ENCODE measurements at places on chromosomes 4 and X.
A peak's percentile ranks its signal among the peaks of the same experiment; 100 is the strongest.

- DNase-seq = no peak
These were observed at the start of gene PABPC5 for GRCh38 chrX:91434351-91435168. PABPC5 (plus strand) TSS chrX:91434839; CDS start chrX:91435578, 739 bp downstream.

- no peak for DNase-seq
These were observed 24.2 kb downstream of the CBLL2 start for GRCh38 chrX:22296871-22297270.

DNA sequence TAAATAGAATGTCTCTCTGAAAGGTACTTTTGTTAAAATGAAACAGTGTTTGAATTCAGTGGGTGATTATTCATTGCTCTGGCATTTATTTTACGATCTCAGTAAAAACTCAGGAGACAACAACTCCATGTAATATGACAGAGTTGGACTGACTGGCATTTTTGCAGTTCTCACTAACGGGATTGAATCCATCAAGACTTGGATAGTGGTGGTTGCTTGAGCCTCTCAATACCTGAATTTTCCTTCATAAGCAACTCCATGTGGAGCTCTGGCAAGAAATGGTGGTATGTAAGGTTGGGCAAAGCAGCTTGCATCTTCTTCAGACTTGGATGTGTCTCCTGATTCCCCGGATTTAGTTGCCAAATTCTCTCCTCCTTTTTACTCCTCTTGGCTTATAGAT, 72.7 kb downstream of the FRMPD4 start:
- no peak for DNase-seq

- peak; percentile 13 for DNase-seq
These were observed 80.3 kb downstream of the GPC4 start for GRCh38 chrX:133335027-133335426.

- no peak for DNase-seq
These were observed 120.2 kb downstream of the SHOX start for GRCh38 chrX:750812-751211.

DNA sequence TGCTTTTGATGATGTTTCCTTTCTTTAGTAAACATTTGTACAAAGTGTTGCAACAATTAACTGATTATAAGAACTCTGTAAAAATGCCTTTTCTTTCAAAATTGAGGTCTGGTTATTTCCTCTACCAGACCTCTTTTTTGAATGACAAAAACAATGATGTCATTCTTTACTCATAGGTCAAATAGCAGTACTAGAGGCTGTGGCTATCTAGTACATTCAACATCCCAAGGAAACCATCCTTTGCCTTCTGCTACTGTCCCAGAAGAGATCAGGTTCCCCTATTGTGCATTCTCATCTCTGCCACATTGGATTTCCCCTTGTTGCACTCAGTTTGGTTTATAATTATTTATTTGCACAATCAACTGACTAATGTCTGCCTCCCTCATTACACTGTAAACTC, 19.1 kb upstream of the MAD2L1 start:
- DNase-seq = no peak

Measured in NCI-H1417 (cell line).